RPMI7951 (cell line): ENCODE measurements at places on chromosomes 11 and 22. TPM values are rescaled to one million over a fixed set of nuclear protein-coding genes. Genes with fewer than 3 reads are reported as not detected.

Gene PIH1D2
- total RNA-seq: 5.9 and 6.4 TPM in 2 replicates

DNA sequence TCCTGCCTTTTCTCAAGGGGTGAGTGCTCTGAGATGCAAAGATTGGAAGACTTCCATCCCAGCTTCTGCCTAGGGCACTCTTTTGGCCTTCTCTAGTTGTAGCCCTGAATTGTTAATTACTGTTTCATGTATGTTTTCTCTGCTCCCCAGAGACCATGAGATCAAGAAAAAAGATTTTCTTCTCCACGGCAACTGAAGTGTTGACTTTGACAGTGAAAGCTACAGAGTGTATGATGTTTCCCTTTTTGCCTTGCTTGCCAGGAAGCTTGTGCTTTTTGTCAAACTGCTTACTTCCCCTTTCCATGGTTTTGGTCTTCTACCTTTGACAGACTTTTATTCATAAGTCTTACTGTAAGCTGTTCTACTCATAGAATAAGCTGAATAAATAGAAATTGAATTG is 23.3 kb upstream of the EIF3D start:
- no peak for DNase-seq

DNA sequence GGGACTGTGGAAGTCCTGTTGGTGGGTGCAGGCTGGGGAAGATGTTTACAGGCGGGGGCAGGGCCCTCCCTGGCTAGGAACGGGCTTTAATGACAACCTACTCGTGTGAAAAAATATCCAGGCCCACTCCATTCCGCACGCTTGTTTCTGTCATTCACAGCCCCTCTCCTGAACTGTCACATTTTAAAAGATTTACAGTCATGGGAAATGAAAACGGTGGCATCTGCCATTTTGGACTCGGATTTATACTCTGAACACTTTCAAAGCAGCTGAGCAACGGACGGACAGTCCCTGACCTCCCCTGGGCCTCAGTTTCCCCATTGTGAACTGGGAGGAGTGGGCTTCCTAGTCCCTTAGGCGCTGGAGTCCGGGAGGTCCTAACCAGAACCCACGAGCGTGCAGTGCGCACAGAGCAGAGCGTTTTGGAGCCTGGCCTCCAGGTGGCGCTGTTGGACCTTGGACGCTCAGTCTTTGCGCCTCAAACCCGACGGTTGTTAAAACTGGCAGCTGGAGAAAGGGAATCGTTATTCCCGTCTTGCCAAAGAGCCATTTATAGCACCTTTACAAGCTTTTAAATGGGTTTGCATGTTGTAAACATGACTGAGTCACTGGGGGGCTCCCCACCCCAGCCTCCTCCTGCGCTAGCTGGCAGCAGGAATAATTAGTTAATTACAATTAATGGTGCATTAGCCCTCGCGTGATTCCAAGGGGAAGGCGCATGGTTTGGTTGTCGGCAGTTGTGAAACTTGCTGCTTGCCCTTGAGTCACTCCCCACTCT is 75.3 kb downstream of the FBLN1 start:
- DNase-seq: peak; percentile 73

DNA sequence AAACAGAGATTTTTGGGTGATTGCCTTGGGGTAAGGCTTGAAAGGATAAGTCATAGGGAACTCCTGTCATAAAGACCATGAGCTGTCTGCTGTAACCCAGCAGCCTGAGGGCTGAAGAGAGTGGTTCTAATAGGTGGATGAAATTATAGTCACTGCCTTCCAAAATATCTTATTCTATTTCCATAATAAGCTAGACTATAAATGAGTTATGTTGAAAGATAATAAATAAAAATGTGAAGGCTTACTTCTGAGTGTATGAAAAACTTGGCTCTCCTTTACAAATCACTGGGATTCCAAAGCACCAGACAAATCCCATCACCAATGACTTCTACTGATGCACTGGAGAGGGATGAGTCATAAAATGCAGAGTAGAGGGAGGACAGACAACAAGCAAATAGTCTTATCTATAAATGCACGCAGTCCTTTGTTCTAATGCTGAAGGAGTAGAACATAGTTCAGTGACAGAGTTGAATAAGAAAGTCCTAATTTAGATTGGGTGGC is 775.0 kb upstream of the LRRC4C start:
- peak; percentile 4 for DNase-seq

GRCh38 chr11:134538742-134539141 is 126.7 kb upstream of the B3GAT1 start:
- no peak for DNase-seq

Gene LRRC74B
- total RNA-seq: under 0.01 TPM in 1 of 2 replicates, not detected in the other

DNA sequence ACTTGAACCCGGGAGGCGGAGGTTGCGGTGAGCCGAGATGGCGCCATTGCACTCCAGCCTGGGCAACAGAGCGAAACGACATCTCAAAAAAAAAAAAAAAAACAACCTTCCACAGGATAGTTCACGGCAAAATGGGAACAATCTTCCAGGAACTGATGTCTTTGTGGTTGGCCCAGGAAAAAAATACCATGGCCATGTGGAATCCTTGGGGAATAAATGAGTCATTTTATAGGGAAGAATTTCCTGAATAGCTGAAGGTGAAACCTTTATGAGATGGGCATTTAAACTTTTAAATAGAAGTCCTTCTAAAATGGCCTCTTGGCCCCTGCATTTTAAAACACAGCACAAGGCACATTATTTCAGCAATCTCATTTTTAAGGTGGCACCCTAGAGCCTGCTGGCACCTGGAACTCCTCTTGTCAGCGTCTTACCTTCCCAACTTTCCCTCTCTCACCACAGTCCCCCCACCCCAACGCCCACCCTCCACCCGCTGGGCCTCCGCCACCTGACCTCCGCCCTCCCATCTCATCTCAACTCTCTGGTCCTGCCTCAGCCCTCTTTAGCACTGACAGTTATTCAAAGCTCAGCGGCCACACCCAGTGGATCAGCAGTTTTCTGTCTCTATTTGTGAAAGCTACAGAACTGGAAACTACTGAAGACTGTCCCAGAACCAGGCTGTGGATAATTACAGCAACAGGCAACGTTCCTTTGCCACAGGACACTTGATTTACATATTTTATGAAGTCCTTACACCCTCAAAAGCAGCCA is 43.1 kb downstream of the SCGB1A1 start:
- peak; percentile 89 for DNase-seq

DNA sequence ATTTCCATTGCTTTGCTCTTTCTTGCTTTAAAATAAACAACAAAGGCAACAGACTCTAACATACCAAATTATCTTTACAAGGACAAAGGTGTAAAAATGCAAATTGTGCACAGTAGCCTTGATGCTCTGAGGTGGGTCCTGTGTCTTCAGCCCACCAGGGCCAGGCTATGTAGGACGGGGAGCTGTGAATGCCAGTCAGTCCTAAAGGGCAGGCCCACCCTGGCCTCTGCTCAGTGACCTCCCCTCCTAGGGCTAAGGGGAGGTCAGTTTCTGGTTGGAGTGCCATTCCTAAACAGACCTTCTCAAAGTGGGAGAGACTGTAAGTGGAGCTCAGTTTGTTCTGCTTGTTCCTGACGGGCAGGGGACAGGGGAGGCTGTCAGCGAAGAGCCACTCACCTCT is 78.0 kb upstream of the SUSD2 start:
- DNase-seq: no peak

- DNase-seq: no peak
These were observed 21.6 kb downstream of the OR51E1 start for GRCh38 chr11:4665424-4665823.

DNA sequence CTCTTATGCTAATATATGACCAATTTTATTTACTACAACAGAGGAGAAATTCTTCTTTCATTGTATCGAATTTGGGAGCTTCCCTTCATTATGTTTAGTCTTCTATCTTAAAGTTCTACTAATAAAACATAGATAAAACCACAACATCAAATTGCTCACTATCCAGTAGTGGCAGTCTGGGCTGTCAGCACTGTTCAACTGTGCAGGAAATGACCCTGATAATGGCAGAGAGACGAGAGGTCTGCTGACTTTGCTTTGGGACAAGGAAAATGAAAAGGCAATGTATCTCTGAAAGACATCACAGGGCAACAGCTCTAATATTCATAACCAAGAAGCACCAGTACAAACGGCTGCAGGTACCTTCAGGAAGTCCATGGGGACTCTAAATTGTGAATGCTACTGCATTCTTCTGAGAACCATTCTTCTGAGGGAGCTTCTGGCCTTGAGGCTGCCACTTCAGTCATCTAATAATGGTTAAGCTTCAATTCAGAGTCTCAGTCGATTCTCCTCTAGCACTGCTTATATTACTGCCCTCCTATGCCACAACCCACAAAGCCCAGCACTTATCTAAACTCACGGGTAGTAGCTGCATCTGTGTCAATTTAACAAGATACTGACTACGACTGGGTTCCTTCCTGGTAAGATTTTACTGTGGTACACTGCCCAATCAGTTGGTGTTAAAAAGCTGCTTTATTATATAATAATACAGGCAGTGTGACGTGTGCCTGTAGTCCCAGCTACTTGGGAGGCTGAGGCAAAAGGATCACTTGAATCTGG is 44.2 kb downstream of the CKAP5 start:
- DNase-seq: no peak

DNA sequence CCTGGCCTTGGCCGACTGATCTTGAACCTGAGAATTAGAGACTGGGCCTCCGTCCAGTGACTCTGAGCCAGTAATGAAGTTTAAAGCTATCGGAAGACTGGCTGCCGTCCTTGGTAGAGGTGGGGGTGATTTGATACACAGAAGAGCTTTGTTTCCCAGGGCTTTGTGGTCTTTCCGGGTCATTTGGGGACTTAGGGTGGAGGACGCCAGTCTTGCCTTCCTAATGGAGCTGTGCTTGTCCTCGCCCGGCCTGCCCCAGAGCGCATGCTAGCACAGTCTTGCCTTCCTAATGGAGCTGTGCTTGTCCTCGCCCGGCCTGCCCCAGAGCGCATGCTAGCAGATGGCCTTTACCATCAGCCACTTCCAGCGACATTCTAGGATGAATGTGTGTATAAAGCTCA is 65.8 kb downstream of the ST3GAL4 start:
- DNase-seq: no peak

GRCh38 chr11:10503777-10504480 is 37.1 kb downstream of the RNF141 start:
- peak; percentile 47 for DNase-seq

Gene UPK3A
- total RNA-seq: not detected in 2 replicates

DNA sequence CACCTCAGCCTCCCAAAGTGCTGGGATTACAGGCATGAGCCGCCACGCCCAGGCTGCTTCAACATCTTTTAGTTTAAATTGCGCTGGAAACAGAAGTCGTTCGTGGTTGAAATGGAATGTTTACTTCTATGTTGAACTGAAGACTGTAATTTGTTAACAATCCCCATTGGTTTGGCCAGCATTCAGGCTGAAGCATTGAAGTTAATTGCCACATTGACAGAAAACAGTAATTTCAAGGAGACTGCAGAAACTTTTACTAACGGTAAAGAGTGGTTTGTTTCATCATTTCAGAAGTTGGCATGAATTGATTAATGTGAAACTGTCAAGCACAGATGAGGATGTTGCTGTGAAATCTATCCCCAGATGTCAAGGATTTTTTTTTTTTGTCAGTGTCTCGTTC is 14.2 kb downstream of the AP5B1 start:
- peak; percentile 91 for DNase-seq

DNA sequence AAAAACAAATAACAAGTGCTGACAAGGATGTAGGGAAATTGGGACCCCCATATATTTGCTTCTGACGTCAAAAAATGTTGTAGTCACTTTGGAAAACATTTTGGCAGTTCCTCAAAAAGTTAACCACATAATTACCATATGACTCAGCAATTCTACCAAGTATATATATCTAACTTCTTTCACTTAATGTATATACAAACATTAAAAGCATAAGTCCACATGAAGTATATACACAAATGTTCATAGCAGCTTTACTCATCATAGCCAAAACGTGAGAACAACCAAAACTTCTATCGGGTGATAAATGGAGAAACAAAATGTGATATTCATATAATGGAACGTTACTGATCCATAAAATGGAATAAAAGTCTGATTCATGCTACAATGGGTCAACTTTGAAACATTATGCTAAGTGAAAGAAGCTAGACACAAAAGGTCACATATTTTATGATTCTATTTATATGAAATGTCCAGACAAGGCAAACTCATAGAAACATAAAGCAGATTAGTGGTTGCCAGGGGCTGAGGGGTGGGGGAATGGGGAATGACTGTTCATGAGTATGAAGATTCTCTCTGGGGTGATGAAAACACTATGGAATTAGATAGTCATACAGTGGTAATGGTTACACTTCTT is 48.7 kb upstream of the TEAD1 start:
- peak; percentile 63 for DNase-seq

DNA sequence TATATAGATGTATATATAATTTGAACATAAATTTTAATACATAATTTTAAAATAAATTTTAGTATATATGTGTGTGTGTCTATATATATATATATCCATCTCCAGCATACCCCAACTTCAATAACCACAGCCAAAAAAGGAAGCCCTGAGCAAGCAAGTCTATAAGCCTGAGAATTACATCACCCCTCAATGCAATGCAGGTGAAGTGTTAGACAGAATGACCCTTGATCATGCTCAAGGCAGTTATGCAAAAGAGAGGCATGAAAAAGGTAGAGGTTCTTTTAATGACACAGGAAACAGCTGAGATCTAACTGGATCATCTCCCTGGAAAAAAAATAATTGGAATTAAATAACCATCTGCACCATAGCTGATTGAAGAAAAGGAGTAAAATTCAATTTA is 557.9 kb upstream of the ANO5 start:
- DNase-seq: no peak

Gene CRYAB
- total RNA-seq: 0.29 TPM in 1 of 2 replicates, not detected in the other

- no peak for DNase-seq
These were observed 28.7 kb downstream of the IGHMBP2 start for GRCh38 chr11:68932358-68932757.

GRCh38 chr11:40405614-40406013 is 1053.8 kb downstream of the LRRC4C start:
- no peak for DNase-seq
